H7 (cell line): ENCODE measurements at places on chromosomes 16 and 17. TPM values are rescaled to one million over a fixed set of nuclear protein-coding genes. Genes with fewer than 3 reads are reported as not detected.
A peak's percentile ranks its signal among the peaks of the same experiment; 100 is the strongest.

DNA sequence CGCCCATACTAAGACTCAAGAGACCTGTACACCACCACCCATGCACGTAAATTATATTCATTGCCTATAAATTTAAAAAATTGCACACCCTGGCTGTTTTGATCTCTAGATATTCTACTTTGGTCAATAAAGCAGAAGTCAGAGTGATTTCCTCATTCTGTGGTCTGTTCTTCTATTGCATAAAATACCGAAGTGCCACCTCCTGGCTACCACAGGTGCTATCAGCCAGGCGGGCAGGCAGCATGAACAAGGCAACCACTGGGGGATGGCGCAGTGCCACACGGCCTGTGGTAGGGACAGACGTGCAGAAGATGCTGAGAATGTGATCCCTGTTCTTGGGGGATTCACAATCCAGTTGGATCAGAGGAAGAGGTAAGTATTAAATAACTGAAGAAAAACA, 122.3 kb downstream of the CDK5R1 start:
- DNase-seq = peak; percentile 22

CCDC200 gene
- total RNA-seq = not detected in 2 replicates

GRCh38 chr17:4492721-4493561, 5.7 kb upstream of the SPNS2 start:
- peak; percentile 95 for DNase-seq

DNA sequence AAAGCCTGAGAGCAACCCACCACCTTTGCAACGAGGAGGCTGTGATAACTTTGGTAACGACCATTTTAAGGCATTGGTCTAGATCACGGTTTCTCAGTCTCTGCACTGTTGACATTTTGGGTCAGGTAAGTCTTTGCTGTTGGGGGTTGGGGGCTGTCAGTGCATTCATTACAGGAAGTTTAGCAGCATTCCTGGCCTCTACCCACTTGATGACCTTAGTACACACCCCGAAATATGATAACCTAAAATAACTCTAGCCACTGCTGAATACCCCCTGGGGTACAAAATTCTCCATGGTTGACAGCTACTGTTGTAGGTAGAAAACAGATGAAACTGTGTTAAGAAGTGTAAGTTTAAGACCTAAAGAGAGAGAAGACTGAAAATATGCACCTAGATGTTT, 36.3 kb downstream of the ADAMTS18 start:
- DNase-seq = no peak

DNA sequence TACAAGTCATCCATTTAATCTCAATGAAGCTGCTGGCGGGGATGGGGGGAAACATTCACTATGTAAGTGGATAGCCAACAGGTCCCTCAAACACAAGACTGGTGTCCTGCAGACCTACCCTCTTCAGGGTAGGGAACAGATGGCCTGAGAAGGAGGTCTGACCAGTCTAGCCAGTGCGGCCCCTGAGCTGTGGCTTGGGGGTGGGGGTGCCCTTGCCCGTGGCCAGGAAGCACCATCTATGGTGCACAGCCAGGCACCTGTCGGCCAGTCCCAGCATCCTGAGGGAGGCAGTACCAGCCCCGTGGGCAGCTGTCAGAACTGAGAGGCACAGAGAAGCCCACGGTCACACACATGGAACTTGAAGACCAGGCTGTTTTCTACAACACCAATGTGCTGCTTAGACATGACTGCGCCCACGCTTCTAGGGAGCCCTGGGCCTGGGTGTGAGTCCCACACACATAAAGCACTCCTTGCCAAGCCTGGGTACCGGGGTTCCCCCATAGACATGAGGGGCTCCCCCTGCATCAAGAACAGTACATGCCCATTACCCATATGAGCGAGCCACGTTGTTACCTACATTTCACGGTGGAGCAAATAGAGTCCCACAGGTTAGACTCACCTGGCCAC, 40.9 kb downstream of the RMI2 start:
- DNase-seq = peak; percentile 36

DNA sequence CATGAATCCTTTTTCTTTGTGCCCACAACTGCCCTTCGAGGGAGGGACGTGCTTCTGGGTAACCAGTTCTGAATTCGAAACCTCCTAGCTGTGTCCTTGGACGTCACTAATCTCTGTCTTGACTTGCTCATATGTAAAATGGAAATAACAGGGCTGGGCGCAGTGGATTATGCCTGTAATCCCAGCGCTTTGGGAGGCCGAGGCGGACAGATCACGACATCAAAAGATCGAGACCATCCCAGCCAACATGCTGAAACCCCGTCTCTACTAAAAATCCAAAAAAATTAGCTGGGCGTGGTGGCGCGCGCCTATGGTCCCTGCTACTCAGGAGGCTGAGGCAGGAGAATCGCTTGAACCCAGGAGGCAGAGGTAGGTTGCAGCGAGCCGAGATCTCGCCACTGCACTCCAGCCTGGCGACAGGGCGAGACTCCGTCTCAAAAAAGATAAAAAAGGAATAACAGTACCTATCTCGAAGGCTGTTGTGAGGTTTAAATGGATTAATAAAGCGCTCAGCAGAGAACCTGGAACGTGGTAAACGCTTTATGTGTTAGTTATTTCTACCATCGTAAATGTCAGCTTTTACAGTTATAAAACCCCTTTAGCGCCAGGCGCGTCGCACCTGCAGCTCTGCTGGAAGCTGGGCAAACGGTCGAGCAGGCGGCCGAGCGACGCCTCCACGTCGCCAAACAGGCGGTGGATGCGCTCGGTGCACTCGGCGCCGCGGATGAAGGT, 641 bp downstream of the COG8 start:
- no peak for DNase-seq

PYDC1 gene
- total RNA-seq = not detected in 2 replicates

ZFP3 gene
- total RNA-seq = 0.21 and 0.96 TPM in 2 replicates

DNA sequence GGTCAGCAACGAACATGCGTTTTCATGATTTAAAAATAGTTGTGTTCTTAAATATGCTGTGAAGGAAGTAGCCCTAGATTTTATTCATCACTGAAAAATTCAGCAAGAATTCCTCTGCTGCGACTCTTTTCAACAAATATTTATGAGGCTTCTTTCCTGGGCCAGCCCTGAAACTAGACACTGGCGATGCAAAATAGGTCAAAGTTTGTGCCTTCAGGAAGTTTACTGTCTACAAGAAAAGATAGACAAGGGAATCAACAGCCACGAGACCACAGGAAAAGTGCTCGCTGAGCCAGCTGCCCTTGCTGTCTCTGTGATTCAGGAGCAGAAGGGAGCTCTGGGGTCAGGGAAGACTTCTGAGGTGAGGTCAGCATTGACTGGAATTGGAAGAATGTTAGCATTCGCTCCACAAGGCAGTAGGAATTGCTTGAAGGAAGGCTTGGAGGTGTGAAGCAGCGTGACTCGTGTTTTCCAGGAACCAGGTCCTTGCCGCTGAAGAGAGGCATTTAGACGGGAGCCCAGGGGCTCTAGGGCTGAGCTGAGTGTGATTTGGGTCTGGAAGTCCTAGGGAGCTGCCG, 1.9 kb upstream of the RPL26 start:
- peak; percentile 52 for DNase-seq

NKD1 gene
- total RNA-seq = 1.1 and 1.2 TPM in 2 replicates

DNA sequence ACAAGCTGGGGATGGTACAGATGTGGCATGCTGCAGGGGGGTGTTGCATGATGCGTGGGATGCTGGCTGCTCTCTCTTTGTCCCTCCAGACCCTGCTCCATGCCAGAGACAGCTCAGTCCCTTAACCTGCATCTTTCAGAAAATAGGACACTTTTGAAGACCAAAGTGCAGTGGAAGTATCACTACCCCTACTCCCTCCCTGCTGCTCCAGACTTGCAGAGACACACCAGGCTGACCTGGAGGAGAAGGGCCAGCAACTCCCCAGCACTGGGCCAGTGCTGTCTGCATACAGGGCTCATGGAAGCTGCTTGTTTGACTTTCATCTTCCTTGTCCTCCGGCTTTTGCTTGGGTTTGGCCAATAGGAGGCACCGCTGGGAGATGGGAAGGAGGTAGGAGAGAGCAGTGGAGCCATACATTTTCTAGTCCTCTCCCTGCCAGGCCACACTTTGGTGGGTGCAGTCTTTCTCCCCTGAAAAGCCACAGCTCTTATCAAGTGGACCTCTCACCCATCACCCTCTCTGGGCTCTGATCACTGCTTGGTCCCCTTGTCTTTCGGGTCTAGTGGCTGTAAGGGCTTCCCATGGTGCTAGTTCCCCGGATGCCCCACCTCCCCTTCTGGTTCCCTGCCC, 46.1 kb upstream of the NKD1 start:
- no peak for DNase-seq

GRCh38 chr16:84685210-84685609, 14.6 kb upstream of the USP10 start:
- no peak for DNase-seq

DNA sequence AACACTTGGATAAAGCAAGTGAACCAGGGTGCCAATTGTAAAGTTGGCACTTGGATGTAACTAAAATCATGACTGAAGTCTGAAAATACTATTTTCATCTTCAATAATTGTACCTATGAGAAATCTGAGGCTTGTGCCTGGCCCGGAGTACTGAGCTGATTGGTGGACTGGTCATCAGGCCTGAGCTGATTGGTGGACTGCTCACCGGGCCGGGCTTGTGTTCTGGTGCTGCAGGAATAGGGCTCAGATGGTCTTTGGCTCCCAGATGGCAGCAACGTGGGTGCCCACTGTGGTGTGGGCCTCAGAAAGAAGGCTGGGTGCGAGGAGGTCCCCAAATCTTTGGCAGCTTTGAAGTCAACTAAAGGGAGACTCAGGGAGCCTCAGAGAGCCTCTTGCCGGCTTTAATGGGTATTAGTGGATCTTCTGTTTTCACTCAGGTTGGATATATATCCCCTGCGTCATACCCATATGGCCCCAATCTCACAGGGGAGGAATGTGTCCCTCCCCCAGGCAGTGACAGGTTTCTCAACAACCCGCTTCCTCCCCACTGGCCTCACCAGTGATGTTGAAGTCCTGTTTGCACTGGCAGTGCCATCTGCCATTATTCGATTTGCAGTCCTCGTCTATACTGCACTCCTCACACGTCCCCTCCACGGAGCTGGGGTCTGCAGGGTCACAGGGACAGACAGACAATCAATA, 4.7 kb downstream of the UMOD start:
- peak; percentile 49 for DNase-seq

GRCh38 chr17:5892921-5893675, 177.1 kb upstream of the WSCD1 start:
- peak; percentile 42 for DNase-seq
